ENCODE measurements at places on chromosomes 2 and 18.

DNA sequence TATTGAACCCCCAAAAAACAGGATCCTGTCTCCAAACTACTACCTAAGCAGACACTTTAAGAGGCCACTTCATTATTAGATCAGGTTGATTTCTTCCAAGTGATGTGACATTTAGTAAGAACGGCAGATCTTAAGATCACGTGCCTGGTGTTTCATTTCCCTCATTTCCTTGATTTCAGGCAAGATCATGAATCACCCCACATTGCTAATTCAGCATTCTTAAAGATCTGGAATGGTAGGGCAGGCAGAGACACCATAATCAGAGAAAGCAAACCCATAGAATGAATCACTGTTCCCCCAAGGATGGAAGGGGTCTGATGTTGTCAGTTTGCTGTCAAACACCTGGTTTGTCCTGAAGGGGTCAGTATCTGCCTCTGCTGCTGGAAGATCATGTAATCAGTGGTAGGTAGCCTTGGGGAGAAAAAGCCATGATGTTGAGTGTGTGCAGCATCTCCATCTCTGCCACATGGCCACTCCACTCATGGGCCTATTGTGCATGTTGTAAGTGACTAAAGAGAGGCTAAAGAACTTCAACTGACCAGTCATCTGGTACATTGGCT is 133.9 kb downstream of the ARHGAP15 start:
- DNase-seq: no peak

DNA sequence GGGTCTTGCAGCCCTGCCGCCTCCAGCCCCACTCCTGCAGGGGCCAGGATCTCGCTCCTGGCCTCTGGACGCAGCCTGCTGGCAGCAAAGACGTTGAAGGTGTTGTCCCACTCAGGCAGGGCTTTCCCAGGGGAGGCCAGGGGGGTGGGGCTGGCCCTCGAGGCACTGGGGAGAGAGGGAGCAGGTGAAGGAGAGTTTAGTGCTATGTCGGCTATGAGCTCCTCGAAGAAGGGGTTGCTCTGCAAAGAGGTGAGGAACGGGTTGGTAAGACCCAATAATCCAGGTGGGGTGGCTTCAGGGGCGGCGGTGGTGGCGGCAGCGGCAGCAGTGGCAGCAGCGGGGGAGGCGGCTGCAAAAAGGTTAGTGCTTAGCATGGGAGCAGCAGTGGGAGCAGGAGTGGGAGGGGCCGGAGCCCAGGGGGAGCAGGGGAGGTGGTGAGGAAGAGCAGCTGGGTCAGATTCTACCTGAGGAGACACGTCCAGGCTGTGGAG is 9.7 kb upstream of the SFXN5 start:
- no peak for DNase-seq

DNA sequence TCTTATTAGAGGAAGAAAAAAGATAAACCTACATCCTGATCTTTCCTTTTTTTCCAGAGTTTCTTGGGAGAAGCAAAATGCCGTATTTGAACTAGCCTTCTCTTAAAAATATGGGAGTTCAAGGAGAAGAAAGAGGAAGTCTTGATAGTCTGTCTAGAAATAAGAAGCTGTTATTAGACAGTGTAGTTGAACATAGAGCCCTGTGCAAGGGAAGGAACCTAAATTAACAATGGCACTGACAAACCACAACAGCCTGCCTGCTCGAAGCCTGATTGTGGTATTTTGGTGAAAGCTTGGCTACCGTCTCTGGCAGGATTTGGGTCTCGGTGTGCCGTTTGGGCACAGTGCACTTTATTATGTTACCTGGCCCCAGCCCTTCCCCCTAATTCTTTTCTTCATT is 17.1 kb downstream of the SMARCAL1 start:
- DNase-seq: peak; percentile 37

GRCh38 chr2:60509066-60509465 is 44.4 kb downstream of the BCL11A start:
- DNase-seq: no peak

- no peak for DNase-seq
These were observed at the start of gene KCNG2 for GRCh38 chr18:79797518-79798345. KCNG2 (plus strand) TSS chr18:79797938; CDS start chr18:79863668, 65,730 bp downstream.

DNA sequence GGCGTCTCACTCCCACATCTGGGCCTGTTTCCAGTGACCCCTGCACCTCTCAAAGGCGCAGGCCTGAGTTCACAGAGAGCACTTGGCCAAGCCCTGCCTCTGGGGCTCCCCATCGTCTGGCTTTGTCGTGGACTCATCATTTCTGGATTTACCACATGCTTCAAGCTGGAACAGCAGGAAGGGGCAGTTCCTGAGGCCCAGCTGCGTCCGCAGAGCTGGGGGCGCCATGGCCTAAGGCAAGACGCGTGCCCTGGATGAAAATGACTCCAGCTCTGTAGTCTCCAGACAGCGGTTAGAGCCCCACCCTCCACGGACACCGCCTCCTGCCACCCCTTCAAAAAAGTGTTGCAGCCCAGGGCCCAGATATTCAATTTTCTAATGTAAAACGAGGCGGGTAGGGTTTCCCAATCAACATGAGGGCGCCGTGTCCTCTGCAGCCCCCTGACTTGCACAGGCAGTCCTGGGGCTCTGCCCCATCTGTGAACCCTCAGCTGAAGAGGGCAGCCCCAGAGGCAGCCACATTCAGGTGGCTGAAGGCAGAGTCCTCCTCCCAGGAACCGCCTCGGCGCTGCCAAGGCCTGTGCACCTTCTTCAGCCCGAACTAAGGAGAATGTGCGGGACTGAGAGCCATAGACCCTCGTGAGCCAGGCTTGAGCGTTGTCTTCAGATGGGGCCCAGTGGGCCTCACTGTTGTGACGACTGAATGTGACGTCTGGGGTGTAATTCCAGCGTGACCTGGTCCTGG is 85.5 kb downstream of the NFATC1 start:
- DNase-seq: no peak

DNA sequence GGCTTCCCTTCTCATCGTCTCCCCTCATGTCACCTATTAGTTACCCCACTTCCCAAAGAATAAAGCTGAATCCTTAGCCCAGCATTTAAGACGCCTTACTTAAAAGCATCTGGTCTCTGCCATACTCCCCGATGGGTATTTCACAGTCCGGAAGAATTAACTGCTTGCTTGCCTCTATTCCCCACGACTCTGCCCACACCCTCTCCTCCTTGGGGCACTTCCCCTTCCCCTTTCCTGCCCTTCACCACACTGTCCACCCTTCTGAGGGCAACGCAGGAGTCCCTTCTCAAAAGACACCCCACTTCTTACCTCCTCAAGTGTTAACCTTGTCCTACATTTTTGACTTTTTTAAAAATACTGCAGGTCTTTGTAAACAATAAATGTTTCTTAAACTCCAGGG is 60.1 kb upstream of the RMP24 start:
- DNase-seq: peak; percentile 48

GRCh38 chr2:26691161-26691560 is 1.4 kb upstream of the KCNK3 start:
- no peak for DNase-seq

DNA sequence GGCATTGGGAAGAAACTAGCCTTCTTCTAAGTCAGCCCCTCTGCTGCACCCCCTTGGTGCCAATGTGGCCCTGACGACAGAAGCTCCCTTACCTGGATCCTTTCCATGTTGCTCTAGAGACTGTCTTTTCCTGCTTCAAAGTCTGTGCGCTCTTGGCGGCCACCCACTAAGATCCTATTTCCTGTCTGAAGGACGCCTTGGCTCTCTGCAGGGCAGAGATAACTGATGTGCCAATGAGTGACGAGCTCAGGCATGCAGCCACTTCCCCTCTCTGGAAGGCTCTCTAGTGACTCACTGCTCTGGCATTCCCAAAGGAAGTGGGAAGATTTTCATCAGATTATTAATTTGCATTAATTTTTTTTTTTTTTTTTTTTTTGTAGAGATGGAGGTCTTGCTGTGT is 273.5 kb downstream of the CDH20 start:
- no peak for DNase-seq

GRCh38 chr2:235096447-235096846 is 144.6 kb downstream of the SH3BP4 start:
- DNase-seq: no peak

GRCh38 chr18:59906203-59906602 is 6.4 kb downstream of the PMAIP1 start:
- no peak for DNase-seq

- no peak for DNase-seq
These were observed 54.8 kb upstream of the STRN start for GRCh38 chr2:37020887-37021796.

GRCh38 chr18:46163091-46163490 is 58.9 kb downstream of the HAUS1 start:
- no peak for DNase-seq

DNA sequence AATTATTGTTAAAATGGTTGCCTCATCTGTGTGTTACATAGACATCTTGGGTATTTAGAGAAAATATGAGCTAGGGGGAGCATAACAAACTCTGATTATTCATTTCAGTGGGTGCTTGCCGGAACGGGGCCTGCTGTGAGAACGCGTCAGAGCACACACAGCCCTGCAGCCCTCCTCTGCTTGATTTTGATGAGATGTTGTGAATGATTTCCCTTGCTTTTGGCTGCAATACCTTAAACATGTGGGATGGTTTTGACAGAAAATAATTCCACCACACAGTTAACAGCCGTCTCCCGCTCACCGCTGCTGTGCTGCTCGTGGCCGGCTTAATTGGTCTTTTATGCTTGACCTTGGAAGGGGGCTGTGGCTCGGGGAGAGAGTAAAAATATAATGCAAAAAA is 49.9 kb upstream of the TXNDC2 start:
- DNase-seq: no peak

- no peak for DNase-seq
These were observed 73.9 kb upstream of the LPIN2 start for GRCh38 chr18:3086871-3087270.

DNA sequence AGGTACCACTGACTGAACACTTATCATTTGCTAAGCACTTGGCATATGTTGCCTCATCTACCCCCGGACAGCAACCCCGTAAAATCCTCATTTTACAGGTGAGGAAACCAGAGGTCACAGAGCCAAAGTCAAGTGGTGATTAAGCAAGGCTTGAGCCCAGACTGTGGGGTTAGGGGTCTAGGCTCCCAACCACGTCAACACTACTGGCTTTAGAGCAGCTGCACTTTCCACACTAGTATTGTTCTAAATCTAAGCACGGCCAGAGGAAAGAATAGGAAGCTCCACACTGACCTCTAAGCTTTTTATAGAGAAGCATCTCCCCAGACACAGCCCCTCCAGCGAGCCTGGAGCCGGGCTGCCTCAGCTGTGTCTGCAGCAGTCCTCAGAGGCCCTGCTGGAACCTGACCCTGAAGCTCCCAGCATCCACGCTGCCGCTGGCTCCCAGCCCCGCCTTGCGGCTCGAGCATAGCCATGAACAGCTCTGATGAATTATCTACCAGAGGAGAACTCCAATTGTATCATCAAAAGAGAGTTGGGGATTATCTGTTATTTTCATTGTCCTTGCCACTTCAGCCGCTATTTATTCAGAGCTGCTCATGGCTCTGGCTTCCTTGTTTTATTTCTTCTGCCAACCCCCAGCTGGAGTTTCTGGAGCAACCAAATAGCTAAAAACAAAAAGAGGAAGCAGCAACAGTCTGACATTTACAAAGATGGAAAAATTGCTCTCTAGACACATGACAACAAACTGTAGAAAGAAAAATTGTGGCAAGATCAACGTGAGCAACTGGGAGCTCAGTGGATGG is 62.2 kb upstream of the RTN4 start:
- peak; percentile 57 for DNase-seq

DNA sequence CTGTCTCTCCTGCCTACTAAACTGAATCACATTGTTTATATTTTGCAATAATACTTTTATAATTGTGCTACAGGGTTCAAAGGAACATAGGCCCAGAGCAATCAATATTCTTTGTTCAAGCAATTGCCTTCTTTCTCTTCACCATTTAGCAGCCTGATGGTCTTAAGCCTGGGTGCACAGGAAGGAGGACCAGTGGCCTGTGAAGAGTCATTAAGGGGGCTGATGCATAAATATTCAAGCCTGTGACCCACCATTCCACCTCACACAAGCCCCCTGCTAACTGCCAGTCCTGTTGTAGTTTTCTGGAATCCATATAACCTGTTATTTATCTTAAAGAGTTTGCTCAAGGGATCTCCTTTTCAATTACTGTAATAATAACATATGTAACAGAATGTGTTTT is 56.0 kb downstream of the ABCA12 start:
- no peak for DNase-seq

GRCh38 chr2:11647834-11648600 is 22.0 kb downstream of the NTSR2 start:
- no peak for DNase-seq

GRCh38 chr2:202690321-202690900 is 55.6 kb downstream of the FAM117B start:
- no peak for DNase-seq

DNA sequence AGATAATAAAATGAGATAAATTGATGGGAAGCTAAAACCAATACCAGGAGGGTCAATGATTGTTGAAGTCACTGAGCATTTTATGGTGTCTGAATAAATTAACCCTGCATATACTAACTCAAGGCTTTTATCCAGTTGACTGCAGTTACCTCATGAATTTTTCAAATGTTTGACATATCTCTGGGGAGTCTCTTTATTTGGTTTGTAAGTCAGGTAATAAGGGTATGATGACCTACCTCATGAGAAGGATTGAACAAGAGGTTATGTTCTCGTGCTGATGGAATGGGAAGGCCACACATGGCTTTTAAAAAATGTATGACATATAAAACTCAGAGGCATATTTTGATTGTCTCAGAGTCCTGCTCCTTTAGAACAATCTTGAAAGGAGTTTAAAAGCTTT is 237.6 kb downstream of the THSD7B start:
- DNase-seq: no peak

DNA sequence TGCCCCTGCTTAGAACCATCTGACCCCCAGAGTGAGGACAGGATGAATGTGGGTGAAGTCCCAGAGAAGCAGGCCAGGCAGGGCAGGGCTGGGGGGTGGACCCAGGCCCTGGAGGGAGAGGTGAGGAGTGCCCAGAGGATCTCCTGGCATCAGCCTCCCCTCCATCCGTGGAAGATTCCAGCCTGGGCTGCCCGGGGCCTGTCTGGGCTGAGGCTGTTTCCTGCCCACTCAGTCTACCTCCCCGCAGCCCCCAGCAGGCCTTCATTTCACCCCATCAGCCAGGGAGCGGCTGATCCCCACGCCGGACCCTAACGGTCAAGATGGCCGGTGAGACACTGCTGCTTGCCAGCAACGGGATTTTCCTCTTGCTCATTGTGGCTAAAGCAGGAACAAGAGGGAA is 35.3 kb upstream of the OTOF start:
- DNase-seq: no peak

DNA sequence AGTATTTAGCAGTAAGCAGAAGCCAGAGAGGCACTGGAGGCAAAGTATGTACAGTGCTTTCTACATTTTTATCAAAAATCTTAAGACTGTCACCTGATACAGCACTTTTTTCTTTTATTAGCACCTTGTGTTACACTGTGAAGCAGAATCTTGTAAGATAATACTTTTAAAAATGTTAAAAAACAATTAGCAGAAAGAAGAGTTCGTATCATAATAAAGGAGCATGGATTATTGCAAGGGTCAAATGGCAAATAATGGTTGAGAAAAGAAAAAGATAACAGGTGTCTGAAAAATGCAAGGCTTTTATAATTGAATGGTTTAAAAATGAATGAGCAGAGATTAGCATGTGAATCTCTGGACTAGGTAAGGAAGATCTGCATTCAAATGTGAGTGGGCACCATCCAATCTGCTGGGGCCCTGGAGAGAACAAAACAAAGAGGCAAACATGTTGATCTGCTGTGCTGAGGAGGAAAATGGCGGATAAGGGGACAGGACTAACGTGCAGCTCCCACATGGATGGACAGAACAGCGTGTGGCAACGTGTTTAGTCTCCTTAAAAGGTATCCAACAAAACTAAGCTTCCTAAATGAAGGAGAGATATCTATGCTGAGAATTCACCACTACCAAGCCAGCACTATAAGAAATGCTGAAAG is 9.5 kb downstream of the CEBPZOS start:
- DNase-seq: no peak

Measured in HL-60 (cell line).